Activated gamma-delta T cell treated with Interleukin-2 at 50 U/mL for 16 hours (primary cell): ENCODE measurements at places on chromosomes 2 and 18.

DNA sequence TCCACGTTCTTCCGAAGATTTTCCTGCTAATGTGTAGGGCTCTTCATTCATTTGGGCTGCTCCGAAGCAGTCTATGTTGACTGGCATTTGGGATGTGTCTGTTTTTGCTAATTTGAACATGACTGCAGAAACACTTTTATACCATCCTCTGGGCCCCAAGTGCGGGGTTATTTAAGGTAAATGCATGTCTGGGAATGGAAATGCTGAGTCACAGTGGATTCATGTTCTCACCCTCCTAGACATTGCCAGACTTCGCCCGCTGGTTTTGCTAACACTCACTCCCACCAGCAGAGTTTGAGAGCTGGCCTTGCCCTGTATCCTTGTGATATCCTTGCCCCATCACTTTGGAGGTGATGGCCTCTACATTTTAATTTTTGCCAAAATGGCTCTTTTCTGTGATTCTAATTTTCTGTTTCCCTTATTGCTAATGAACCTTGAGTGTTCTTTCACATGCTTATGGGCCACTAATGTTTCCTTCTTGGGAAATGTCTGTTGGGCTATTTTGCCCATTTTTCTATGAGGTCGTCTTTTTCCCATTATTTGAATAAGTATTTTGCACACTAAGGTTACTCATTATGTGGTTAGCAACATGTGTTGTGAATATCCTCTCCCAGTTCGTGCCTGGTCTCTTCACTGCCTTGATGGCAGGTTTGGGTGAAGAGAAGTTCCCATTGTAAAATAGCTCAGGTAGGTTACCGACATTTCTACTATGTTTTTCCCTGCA, 204.1 kb downstream of the GLI2 start:
- no peak for DNase-seq

DNA sequence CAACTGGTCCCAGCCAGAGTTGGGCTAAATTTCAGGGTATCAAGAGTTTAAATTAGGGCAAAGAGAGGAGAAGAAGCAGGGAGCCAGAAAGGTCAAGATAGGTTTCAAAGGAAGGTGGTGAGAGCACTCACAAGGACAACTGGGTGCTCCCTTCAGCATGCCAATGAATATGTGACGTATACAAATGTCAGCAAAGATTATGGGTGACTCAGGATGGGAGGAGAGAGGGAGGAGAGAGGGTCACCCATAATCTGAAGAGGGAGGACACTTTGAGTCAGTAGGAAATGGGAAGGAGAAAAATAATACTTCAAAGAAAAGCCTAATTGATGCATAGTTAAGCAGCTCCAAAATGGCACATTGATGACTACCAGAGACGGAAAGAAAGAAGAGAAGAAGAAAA, 53.1 kb upstream of the ABCA12 start:
- no peak for DNase-seq

- DNase-seq: no peak
These were observed 34.0 kb upstream of the MALL start for GRCh38 chr2:110149330-110150220.

GRCh38 chr18:32576296-32576916, 105.7 kb upstream of the GAREM1 start:
- no peak for DNase-seq

- no peak for DNase-seq
These were observed 23.9 kb downstream of the HNRNPLL start for GRCh38 chr2:38578832-38579231.

DNA sequence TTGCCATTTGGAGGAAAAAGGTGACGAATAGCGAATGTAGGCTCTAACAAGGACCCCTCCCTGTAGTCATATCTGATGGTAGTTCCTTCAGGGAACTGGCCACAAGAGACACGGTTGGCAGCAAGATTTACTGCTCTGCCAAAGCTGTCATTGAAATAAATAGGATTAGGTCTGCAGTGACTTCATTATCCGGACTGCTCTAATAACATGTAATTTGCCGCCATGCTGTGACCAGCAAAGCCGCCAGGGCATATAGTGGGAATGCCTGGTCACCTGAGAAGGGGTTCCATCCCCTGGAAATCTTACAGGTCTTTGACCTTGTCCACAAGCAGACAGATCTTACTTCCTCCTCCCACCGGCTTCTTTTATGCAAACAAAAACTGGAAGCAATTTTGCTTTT, 59.4 kb upstream of the LAPTM4A start:
- DNase-seq: no peak

GRCh38 chr2:232523682-232524597, 2.0 kb upstream of the CHRND start:
- no peak for DNase-seq

DNA sequence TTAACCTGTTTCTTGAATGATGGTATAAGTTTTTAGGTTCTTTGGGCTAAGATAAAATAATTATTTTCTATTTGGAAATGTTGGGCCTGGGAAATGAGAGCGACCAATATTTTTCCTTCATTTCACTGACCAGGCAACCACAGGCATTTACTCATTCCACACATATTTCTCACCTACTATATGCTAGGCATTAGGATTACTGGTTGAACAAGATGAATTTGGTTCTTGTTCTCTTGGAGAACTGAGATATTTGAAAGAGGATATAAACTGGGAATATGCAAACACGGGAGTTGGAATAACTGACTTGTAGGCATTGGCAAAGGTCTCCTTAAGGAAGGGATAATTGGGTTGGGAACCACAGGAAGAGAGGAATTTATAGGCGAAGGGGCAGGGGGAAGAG, 3.9 kb upstream of the MYL1 start:
- no peak for DNase-seq

DNA sequence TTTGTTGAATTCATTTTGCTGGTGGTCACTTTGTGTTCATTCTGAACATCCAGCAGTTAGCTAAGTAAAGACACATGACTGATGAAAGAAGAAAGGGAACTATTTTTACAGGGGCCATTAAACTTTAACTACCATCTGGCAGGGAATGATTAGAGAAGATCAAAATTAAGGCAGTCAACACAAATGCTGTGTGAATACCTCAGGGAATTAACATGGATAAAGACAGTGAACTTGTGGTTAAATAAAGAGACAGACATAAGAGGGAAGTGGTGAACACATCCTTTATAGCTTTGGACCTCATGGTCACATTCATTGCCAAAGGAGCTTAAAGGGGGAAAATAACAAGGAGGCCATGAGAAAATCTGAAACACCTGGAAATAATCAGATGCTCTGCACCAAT, 52.6 kb upstream of the ATP5MC3 start:
- no peak for DNase-seq

GRCh38 chr2:238138331-238139195, at the start of gene KLHL30:
Gene KLHL30, plus strand, starts transcription at chr2:238138668. Its CDS starts 2,087 bp downstream, at chr2:238140755.
- no peak for DNase-seq

DNA sequence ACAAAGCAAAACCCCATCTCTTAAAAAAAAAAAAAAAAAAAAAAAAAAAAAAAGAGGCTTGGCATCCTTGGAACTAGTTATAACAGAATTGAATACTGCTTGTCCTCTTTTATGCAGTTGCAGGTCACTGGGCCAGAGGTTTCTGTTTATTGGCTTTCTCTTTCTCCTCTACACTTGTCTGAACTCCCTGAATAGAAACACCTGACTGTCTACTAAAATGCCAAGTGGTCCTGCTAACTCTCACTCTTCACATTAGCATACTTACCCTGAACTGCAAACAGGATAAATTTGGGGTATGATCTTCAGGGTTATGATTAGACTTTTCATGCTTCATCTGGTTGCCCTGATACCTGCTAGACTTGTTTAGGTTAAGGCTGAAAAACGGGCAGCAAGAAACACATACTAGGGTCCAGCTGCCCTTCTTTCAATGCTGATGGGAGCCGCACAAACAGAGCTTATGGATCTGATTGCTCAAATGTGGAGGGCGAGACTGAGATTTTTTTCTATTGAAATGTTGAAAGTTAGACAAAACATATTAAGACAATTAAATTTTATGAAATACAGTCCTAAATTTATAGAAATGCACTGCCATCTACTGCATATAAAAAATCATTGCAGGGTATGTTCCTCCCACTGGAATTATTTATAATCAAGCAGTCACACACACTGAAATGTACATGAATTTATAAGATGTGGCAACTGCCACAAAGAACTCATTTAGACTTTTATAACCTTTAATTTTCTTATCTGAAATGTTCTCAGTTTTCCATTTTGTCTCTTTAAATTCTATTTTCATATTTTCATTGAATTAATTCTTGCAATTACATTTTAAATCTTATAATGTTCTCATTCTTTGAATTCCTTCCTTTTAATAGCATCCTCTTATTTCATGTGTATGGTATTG, 40.8 kb downstream of the GTF3C3 start:
- no peak for DNase-seq

DNA sequence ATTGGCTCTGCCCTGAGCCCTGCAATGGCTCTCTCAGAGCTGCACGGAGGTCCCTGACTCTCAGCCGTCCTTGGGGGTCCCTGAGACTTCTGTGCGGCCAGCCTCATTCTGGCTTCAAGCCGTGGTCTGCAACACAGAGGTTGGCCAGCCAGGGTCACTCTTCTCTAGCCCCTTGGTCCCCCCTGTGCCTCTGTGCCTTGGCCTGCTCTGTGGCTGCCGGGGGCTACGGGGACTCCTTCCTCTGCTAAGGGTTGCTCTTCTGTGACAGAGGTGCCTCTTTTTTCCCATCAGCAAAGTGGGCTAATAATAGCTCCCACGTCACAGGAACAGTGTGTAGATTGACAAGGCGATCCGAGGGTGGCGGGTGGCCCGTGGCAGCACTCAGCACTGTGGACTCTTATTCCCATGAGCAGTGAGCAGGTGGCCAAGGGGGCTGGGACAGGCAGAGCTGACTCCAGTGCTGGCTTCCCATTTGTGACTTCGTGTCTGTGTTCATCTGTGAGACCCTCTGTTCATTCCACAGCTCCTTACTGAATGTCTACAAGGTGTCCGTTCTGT, 19.4 kb downstream of the INHBB start:
- DNase-seq: no peak

- DNase-seq: no peak
These were observed 406.9 kb downstream of the LNPK start for GRCh38 chr2:175595139-175595538.

GRCh38 chr2:133674433-133675331, 106.4 kb upstream of the NCKAP5 start:
- no peak for DNase-seq

- DNase-seq: no peak
These were observed 133.9 kb downstream of the GFPT1 start for GRCh38 chr2:69253112-69253511.

- DNase-seq: no peak
These were observed 63.9 kb upstream of the LAPTM4A start for GRCh38 chr2:20115374-20115773.

- no peak for DNase-seq
These were observed 44.3 kb upstream of the SCLY start for GRCh38 chr2:238016526-238016925.

GRCh38 chr2:99350194-99350593, 13.0 kb downstream of the EIF5B start:
- no peak for DNase-seq

DNA sequence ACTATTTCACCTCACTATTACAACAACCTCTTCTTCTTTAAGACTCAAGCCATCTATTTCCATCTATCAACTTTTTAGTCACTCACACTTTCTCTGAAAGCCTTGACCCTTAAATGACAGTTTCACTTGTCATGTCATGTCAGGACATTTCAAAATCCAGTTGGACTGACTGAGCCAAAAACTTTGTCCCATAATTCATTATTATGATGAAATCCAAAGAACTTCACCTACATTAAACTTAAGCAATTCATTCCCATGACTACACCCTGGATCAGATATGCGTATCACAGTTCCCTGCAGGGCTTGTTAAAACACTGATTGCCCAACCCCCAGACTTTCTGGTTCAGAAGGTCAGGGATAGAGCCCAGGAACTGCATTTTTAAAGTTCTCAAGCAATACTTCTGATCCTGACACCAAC, 26.5 kb downstream of the LDAH start:
- no peak for DNase-seq

- DNase-seq: no peak
These were observed 346.9 kb downstream of the DYSF start for GRCh38 chr2:71800106-71800809.

DNA sequence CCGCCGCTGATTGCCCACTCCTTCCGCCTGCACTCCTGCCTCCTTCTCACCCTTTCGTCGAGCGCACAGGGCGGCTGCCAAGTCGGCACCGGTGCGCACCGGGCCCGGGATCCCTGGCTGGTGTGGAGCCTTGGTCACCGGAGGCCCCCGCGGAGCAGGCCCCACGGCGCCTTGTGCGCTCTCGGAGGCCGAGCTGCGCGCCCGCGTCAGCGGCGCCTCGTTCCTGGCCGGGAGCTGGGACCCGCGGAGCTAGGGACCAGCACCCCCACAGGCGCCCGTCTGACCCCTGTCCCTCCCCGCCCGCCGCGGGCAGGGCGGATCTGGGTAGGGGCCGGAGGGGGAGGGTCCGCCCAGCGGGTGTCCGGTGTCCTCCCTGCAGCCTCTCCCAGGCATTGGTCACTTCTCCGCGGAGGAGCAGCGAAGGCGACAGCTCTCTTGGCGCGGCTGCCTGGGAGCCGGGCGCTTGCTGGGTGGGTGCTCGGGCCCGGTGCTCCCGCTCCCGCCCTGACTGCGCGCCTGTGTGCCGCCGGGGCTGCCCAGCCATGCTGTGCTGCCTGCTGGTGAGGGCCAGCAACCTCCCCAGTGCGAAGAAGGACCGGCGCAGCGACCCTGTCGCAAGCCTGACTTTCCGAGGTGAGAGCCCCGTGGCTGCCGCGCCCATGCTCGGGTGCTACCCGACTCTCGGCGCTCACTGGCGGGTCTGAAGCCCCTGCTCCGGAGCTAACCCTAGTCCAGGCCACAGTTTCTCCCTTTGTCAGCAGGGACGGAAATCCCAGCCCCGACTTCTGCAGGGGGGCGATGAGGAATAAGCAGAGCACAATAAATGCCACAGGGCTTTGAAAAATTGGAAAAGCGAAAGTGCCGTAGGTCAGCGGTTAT, 13.2 kb downstream of the DYSF start:
- DNase-seq: no peak

- DNase-seq: no peak
These were observed 127.4 kb downstream of the CHST9 start for GRCh38 chr18:27057519-27058234.

GRCh38 chr2:185695711-185696235, 42.8 kb upstream of the FSIP2 start:
- no peak for DNase-seq

- no peak for DNase-seq
These were observed 343.9 kb upstream of the MMADHC start for GRCh38 chr2:149931486-149931885.

DNA sequence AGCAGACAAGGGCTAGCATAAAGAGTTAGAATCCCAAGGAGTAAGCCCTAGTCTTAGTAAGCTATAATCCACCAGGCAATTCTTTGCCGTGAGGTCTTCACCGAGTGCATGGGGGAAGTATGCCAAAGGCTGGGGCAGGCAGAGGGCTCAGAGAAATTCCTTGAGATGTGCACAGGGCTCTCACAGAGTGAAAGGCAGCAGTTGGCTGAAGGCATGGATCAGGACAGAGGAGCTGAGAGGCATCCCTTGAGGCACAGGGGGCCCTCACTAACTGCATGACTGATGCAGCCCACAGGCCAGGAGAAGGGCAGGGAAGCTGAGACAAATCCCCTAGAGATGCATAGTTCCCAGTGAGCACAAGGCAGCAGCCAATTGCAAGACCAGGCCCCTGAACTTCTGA, 34.1 kb downstream of the PTH2R start:
- DNase-seq: no peak

GRCh38 chr18:44826418-44827259, 146.0 kb downstream of the SETBP1 start:
- no peak for DNase-seq
